NCI-H2029 (cell line): ENCODE measurements at places on chromosomes 2 and 18.
A peak's percentile ranks its signal among the peaks of the same experiment; 100 is the strongest.

GRCh38 chr2:231687133-231687852 lies 21.0 kb upstream of the PTMA start:
- DNase-seq, result peak; percentile 30

DNA sequence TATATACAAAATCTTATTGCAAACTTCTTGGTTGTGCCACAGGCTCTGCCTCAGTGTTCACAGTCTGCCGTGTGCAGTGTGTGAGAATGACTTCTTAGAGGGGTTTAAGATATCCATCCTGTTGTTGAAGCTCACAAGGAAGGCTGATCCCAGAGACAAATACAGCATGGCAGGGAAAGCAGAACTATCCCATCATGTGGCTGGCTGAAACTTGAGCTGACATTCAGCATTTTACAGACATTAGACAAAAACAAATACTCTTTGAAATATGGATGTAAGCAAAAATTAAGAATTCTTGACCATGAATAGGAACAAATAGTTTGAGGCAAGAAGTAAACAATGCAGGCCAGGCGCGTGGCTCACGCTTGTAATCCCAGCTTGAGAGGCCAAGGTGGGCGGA lies 12.9 kb upstream of the PUM2 start:
- DNase-seq, result no peak

GRCh38 chr2:66714610-66715009 lies 279.7 kb downstream of the MEIS1 start:
- DNase-seq, result no peak

GRCh38 chr18:76275727-76276313 lies 219.2 kb downstream of the ZNF516 start:
- no peak for DNase-seq

GRCh38 chr2:10028988-10029874 lies 14.1 kb upstream of the KLF11 start:
- no peak for DNase-seq

DNA sequence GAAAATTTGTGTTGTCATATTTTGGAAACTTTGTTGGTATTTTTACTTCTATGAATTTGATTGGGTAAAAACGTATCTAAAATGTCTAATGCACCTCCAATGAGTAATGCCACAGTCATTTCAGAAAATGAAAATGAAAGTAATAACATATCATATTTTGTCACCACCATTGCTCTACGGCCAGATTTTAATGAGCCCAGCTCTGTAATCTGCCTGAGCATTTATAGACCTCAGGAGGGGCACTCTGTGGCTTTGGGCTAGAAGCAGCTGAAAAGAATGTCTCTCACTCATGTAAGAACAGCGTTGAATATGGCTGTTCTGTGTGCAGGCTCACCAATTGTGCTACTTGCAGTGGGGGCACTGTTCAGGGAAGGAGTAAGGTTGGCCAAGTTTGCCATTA lies 32.7 kb upstream of the ABCA12 start:
- peak; percentile 34 for DNase-seq

GRCh38 chr18:25308381-25308780 lies 43.6 kb downstream of the ZNF521 start:
- DNase-seq, result no peak

GRCh38 chr18:79935925-79936324 lies 15.5 kb downstream of the SLC66A2 start:
- no peak for DNase-seq

DNA sequence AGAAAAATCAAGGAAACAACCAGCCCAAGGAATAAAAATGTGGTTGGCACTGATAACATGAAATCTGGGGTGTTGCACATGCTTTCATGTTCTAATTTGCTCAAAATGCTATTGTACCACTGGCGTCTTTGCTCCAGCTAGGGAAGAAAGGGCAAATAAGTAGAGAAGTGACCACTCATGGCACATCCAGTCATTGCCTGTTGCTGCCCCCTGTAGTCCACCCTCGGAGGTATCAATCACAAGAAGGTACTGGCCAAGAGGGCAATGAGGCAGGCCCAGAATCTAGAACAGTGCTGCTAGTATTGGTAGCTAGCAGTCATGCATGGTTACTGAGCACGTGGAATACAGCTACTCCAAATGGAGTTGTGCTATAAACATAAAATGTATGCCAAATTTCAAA lies 213.4 kb downstream of the CDCA7 start:
- DNase-seq, result no peak

- no peak for DNase-seq
Observed at GRCh38 chr2:24330161-24330560, 30.2 kb downstream of the ITSN2 start.

DNA sequence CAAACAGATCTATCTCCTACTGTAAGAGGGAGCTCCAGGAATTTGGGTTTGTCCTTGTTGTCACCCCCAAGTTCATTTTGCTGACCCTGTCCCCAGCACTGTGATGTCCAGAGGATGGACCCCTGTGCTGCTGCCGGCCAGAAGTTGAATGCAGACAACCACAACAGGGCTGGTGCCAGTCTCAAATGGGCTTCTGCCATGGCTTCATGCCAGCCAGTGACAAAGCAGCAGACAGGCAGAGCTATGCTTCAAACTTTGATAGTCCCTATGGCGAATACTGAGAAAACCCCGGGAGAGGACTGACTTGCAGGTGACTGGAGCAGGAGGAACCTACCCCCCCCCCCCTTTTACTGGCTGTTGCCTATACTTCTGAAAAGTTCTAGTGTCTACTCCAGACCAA lies 3.2 kb downstream of the SMAD7 start:
- DNase-seq, result peak; percentile 28

DNA sequence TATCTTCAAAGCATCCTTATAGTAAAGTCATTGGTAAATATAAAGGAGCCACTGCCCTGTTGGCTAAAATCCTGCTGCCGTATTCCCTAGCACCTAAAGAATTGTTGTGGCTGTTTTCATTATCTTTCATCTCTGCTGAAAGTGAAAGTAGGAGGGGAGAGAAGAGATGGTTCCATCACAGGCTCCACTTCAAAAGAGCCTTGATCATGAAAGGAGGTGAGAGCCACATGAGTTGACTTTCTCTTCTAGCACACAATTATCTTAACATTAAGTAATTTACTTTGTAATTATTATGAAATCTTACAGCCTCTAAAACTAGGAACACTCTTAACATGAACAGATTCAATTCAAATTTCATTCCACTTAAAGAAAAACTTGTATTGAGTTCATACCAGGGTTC lies 1050.9 kb upstream of the LRRTM1 start:
- DNase-seq, result no peak

DNA sequence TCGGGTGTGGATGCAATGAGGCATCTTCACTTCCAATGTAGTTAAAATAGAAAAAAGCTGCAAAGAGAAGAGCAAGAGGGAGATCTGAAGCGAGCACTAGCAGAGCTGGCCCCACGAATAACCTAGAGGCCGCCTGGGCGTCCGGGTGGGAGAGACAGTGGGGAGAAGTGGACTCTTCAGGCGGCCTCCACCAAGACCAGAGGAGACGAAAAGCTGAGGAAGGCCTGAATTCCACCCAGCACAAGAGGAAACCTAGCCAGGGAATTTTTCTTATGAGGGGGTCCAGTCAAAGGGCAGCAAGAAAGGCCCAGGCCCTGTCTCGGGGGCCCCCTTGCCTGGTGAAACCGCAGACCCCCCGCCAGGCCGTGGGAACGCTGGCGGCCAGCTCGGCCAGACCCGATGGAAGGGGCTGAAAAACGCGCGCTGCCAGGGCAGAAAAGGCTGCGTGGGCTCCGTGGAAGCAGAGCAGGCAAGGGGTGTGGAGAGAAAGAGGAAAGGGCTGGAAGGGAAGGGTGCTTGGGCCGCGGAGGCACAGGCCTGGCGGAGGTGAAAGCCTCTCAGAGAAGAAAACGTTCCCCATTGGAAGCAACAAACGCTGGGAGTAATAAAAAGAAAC lies 69.2 kb downstream of the KCTD1 start:
- DNase-seq, result no peak

DNA sequence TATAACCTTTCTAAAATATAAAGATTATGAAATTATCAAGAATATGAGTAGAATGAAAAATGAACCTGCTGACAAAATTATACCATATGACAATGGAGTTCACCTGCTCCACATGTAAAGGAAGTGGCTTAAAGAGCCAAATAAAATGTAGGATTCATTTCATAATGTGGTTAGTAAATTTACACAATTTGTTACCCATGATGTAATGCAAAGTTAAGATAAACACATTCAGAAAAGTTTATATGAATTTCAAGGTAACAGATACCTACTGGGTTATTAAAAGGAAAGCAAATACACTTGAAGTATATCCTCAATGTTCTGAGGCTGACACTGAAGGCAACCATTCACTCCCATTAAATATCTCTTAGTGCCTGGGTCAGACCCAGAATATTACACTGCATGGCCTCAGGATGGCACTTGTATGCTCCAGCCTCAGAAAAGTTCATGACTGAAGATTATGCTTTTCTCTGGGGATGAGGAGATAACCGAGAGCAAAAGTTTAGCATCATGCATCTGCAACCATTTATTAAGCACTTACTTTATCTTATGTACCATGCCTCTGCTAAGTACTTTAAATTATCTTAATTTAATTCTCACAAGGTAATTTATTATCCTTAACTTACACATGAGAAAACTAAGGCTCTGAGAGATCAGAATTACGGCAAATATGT lies 6.2 kb downstream of the STRN start:
- no peak for DNase-seq

- DNase-seq, result no peak
Observed at GRCh38 chr2:25517701-25518100, 155.7 kb downstream of the DTNB start.

- DNase-seq, result peak; percentile 10
Observed at GRCh38 chr2:186862869-186863709, 14.1 kb upstream of the ZSWIM2 start.

DNA sequence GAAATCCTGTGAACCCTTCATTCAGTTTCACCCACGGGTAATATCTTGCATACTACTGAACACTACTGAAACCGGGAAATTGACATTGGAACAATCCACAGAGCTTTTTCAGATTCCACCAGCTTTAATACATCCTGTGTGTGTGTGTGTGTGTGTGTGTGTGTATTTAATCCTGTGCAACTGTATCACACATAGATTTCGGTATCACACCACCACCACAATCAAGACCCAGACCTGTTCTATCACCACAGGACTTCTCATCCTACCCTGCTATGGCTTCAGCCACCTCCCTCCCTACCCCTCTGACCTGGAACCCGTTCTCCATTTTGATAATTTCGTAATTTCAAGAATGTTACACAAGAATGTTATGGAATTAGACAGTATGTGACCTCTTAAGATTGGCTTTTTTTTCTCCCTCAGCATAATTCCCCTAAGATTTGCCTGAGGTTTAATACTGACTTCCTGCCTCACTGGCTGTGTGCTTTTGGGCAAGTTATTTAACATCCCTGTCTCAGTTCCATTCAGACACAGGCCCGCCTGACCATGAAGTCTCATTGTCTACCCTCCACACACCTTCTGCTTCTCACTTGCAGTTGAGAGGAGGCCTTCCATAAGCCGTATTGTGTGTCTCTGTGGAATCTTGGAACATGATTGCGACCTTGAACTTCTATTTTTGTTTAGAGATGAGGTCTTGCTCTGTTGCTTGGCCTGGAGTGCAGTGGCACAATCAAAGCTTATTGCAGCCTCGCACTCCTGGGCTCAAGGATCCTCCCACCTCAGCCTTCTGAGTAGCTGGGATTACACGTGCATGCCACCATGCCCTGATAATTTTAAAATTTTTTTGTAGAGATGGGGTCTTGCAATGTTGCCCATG lies 14.4 kb upstream of the TMEM131 start:
- DNase-seq, result no peak

DNA sequence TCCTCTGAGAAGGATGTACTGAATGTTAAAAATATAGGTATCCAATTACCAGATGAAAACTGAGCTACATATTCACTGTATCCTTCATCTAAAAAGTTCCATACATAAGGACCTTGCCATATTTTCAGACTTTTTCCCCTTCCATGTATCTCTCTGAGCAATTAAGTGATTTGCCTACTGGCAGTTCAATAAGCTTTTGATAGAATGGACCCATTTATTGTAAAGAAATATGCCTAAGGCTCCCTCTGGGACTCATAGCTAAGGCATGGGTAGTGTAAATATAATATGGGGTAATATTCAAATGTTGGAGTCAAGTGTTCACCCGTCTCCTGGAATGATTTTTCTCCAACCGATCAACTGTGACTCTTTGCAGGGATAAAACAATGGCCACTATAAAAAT lies 135.4 kb upstream of the FSHR start:
- no peak for DNase-seq

GRCh38 chr18:629269-630150 lies 27.9 kb upstream of the TYMS start:
- DNase-seq, result no peak

- no peak for DNase-seq
Observed at GRCh38 chr2:42860319-42861094, 68.1 kb upstream of the HAAO start.

DNA sequence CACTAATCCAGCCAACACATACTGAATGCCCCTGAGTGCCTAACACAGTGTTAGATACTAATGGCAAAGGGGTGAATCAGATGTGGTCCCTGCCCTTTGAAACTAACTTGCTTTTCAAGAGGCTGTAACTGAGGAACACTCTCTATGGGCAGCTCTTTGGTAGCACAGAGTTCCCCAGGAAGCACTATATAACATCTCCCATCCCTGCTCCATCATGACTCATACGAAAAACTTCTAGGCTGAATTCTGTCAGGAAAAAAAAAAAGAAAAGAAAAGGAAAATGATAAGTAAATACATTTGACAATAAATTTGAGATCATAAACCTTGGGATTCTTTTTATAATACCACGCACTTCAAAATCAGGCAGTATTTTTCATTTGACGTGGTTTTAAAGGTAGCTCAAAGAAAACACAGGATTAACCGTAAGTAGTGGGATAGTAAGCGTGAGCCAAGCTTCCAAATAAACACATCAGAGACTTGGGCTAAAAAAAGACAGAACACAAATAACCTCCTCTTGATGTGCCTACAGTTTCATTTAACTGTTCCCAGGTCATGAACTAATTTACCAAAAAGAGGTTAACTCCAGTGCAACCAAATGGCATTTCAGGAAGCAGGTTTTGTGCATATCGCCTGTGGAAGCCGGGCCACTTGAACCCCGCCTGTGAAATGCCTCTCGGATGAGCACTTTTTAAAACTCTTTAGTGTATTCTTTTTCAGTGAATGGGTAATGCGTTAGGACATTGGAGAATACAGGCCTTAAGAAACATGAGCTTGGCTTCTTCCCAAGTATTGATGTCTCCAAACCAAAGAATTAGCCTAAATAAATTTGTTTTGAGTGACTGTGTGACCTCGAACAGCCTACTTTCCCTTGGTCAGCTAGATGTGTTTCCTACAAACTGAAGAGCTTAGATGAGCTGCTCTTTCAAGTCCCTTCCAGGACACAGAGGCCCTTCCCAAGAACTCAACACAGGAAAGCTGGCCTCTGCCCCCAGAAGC lies 42.0 kb downstream of the RDH14 start:
- DNase-seq, result no peak

GRCh38 chr2:159124441-159124911 lies 156.0 kb downstream of the TANC1 start:
- no peak for DNase-seq

DNA sequence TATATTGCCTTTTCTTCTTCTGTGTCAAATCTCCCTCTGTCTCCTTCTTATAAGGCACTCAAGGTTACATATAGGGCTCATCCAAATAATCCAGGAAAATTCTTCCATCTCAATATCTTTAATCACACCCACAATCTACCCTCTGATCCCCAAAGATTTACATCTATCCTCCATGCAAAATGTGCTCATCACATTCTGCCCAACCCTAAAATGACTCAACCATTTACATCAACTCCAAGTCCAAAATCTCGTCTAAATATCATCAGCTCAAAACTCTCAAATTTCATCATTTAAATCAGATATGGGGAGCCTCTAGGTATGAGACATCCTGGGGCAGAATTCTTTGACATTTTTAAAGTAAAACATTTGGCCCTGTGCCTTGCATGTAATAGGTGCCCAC lies 1349.8 kb downstream of the SUCLG1 start:
- no peak for DNase-seq
